ENCODE measurements at places on chromosomes 2 and 18.

DNA sequence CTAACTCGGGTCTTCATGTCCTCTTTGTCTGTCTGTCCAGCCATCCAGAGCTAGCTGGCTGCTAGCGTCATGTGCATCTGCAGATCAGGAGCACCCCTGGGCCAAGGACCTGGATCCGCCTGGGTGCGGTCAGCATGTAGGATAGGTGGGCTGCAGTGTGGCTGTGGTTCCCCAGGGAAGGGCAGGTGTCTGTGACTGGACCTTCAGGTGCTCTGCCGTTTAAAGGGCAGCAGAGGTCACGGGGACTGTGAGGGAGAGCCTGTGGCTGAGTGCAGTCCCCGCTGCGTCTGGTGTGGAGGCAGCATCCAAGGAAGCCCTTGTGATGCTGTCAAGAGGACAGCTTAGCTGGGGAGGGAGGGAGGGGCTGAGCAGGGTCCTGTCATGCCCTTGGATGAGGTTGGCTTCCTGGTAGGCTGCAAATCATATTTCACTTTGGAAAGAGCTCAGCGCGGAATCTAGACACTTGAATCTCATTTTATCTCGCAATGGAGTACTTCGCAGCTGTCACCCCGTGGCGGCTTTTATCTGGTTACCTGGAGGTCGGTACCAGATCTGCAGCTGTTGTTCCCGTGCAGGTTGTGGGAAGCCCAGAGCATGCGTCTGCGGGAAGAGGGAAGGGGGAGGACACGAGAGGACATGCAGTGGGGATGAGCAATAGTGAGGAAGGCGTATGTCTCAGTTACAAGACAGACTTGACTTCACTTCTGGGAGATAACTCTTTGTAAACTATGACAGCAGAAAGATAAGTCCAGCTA, 5.9 kb upstream of the RALB start:
- DNase-seq: no peak

DNA sequence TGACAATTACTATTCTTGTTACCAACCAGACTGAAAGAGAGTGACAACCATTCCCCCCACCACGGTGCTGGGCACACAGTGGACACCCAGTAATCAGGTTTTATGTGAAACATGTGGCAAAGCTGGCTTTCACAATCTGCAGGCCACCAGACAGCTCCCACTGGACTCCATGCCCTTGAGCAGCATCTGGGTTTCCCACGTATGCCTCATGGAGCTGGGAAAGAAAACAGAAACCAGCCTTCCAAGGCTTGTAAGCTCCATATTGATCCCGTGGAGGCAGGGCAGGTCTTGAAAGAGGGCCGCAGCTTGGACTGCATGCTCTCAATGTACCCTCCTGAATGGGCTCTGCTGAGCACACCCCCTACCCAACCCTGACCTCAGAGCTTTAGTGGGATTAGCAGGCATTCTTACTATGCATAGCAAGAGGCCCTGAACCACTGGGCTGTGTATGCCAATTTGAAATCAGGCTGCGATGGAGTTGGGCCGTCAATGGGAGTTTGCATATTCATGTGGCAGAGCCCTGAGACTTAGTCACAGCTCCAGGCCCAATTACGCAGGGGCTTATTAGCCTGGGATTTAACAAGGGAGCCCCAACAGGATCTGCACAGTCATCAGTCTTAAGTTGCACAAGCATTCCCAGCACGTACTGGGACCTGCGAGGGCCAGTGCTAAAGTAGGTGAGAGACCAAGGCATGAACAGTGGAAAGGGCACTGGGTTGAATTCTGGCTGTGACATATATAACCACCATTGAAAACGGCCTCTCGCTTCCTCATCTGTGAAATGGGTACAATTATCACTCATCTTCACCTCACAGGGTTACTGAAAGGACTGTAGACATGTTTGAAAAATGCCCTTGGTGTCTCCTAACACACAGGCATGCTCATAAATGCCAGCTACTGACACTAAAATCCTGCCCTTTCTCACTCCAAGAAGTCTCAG, 10.5 kb downstream of the C1QL2 start:
- DNase-seq: peak; percentile 81

DNA sequence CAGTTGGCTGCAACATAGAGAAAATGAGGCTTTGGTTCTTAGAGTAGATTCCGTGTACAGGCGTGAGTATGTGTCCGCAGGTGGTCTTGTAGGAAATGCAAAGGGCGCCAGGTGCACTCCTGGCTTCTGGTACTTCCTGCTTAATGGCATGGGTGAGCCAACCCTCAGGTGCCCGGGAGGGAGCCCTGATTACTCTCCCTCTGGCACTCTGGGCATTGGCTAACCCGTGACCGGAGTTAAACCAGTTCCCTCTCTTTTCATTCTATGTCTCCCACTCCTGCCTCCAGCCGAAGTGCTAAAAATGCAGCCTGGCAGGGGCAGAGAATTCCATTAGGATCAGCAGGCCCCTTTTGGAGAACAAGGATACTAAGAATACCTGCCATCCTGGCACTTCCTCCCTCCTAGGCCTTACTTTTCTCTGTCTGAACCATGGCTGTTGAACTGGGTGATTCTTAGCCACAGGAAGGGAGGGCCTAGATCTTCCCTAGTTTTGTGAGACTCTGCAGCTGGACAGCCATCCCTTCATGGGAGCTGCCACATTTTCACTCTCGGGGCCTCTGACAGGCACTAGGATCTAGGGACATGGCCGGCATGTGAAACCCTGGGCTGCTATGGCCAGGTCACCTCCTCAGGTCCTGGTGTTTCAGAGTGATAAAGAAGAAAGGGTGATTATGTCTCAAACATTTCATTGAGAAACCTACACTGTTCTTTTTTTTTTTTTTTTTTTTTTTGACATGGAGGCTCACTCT, 6.5 kb downstream of the MERTK start:
- DNase-seq: no peak

- DNase-seq: peak; percentile 13
Observed at GRCh38 chr2:219737270-219737691, 109.9 kb downstream of the SLC4A3 start.

- no peak for DNase-seq
Observed at GRCh38 chr2:192029089-192029488, 165.6 kb downstream of the TMEFF2 start.

DNA sequence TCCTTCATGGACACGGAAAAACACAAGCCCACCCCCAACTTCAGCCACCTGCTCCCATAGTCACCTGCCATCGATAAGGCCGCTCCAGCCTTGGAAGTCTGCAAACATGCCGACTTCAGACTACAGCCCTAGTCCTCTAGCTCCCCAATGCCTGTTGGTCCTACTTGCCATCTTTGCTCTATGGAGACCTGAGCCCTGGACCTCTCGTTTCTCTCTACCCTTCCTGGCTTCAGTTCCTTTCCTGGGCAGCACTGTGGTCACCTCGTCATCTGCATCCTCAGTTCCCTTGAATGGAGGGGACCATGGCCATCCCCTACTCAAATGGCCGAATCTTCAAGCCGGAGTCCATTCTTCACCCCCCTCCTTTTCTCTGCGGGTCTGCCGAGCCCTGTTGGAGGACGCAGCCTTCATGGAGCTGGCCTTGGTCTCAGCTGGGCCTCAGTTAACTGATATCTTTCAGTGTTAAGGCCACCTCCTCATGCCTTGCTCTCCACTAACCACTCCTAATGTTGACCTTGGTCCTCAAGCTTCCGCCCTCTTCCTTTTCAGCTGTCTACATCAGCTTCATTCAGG, 47.7 kb upstream of the GBX2 start:
- DNase-seq: no peak

- DNase-seq: no peak
Observed at GRCh38 chr18:30684825-30685481, 357.6 kb downstream of the DSC3 start.

DNA sequence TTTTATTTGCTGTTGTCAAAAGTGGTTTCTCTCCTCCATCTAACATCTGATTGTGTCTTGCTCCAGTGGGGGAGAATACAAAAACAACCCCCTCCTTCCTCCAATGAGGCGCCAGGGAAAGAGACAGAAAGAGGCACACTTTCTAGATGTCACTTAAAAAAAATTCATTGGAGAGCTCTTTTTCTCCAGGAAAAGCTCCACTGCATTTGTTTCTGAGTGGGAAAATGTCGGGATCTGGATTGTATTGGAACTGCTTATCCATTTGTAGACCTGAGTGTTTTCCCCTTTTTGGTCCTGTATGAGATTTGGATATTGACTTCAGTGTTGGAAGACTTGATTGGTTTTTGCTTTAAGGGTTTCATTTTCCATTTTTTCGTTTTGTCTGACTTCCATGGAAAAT, 995 bp downstream of the MBD5 start:
- DNase-seq: no peak

DNA sequence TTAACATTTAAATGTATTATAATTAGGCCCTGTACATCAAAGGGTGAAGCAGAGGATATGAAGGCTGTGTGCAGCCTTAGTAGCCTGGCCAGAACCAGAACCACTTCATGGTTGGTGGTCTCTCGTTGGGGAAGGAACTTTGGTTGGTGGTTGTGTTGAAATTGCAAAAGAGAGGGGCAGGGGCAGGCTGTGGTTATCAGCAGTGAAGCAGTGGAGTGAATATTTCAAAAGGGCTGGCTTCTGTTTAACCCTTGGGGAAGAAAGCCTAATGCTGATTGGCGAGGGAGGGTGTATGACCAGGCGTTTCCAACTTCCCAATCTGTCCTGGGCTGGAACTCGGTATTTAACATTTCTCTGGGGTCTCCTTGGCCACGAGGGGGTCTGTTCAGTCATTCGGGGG, 51.2 kb upstream of the LYPD6B start:
- DNase-seq: no peak

GRCh38 chr18:48642503-48642902, 103.7 kb downstream of the CTIF start:
- DNase-seq: no peak

DNA sequence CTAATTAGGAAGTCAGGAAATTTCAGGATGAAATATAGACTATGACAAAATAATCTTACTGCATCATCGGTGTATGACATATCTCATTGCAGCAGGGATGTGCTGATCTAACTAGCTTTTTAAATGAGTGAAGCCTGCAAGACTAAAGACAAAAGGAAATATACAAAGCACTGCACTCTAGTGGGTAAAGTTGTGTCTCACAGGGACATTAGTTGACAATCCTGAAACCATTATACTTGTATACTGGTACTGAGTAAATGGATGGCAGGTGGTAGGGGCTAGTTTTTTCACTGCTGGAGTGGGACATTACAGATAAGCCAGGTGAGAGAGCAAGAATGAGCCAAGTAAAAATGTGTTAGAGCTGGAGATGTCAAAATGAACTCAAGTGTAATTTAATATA, 317.5 kb upstream of the RAB6C start:
- peak; percentile 3 for DNase-seq
